ENCODE measurements at places on chromosomes 4 and X.

DNA sequence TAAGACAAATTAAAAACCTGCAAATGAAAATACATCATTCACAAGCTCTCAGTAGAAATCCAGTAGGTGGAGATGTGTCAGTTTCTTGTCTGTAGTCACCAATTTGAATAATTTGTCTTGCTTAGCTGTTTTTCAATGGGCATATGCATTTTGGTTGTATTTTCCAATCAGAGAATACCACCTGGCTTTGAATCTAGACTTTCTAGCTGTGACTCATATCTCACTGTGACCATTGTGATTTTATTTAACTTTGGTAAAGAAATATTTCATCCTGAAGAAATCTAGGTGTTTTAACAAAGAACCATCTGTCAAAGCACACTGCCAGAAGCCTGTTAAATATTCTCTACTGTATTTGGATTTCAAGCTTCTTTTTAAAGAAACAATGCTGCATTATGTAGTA is 1650.6 kb upstream of the IGFBP7 start:
- DNase-seq, result no peak

- no peak for DNase-seq
Measured at GRCh38 chr4:155085843-155086530, 122.4 kb upstream of the NPY2R start.

- no peak for DNase-seq
Measured at GRCh38 chrX:40853816-40854123, 118.4 kb upstream of the MED14 start.

GRCh38 chr4:20109391-20109790 is 142.3 kb upstream of the SLIT2 start:
- DNase-seq, result no peak

DNA sequence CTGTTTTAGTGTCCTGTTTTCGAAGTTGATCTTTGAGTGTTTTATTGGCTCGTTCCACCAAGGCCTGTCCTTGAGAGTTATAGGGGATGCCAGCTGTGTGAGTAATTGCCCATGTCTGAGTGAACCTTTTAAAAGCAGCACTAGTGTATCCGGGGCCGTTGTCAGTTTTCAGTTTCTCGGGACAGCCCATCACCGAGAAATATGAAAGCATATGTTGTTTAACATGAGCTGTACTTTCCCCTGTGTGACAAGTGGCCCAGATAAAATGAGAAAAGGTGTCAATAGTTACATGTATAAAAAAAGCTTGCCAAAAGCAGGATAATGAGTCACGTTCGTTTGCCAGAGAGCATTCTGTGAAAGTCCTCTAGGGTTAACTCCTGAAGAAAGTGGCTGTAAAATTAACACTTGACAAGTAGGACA is 48.6 kb upstream of the RASSF6 start:
- DNase-seq, result no peak

GRCh38 chr4:47210828-47211227 is 179.5 kb downstream of the GABRB1 start:
- no peak for DNase-seq

- DNase-seq, result peak; percentile 17
Measured at GRCh38 chr4:181007751-181008150, 1235.5 kb upstream of the TENM3 start.

DNA sequence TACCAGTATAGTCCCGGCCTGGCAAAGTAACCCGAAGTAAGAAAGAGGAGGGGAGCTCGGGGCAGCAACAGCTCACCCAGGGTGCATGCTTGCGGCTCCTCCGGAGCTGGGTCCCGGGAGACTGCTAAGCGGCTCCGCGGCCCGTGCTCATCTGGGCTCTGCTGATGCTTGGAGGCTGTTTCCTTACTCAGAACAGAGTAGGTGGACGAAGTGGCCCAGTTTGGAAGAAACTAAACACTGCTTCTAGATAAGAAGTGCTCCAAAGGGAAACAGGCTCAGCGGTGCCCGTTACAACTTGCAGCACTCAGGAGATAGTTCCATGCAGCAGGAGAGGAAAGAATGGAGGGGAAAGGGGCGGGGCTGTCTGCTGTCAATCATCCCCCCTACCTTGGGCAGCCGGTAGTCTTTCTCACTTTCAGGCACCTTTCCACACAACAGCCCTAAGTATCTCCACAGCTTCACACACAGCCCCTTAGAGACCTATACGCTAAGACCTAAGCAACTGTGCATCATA is at the start of gene COL4A6:
COL4A6 (minus strand) TSS at position 313 of the 514 bp plus-strand sequence; CDS start at position 87, 226 bp downstream.
- DNase-seq, result no peak

GRCh38 chrX:124098089-124098488 is 136.6 kb downstream of the STAG2 start:
- DNase-seq, result peak; percentile 55

- DNase-seq, result peak; percentile 74
Measured at GRCh38 chrX:44784241-44784640, 59.6 kb upstream of the DUSP21 start.

- peak; percentile 51 for DNase-seq
Measured at GRCh38 chr4:184649971-184650855, 675 bp downstream of the PRIMPOL start.

- no peak for DNase-seq
Measured at GRCh38 chr4:34009951-34010350, 2234.4 kb downstream of the ARAP2 start.

DNA sequence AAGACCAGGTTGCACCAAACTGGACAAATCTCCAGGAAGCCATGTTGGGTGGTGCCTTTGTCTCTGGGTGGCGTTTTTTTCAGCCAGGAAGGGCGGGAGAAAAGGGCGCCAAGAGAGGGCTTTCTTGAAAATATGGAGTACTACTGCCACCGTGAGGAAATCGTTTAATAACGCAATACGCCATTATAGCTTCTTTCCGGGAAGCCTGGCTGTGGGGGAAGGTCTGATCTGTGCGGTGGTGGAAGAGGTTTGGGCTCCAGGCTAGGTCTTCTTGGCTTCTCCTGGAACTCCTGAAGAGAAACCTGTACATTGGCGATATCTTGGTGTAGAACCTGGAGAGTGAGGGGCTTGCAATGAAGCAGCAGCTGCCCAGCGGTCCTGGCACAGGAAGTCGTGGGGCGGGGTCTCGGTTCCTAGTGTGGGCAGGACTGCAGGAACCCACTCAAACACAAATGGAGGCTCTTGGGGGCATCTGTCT is 202.7 kb downstream of the OR13H1 start:
- peak; percentile 83 for DNase-seq

- DNase-seq, result peak; percentile 76
Measured at GRCh38 chr4:169485791-169486742, 126.3 kb downstream of the NEK1 start.

- no peak for DNase-seq
Measured at GRCh38 chrX:94123062-94123461, 449.1 kb downstream of the FAM133A start.

- no peak for DNase-seq
Measured at GRCh38 chr4:39068907-39069306, 6.9 kb downstream of the KLHL5 start.

DNA sequence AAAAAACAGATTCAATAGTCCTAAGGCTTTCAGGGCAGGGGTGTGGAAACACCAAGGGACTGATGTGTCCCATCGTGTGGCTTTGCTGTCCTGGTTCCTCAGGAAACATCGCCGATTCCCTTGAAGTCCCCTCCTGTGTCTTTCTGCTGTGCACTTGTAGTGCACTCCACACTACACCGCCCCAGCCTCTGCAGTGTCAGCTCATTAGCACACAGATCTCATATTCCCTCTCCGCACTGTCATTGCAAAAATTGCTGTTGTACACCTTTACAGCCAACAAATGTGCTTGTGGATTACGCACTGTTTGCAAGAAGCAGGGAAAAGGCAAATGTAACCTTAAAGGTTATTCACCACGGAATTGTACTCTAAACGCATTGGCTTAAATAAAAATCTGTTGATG is 5.3 kb downstream of the GRIA3 start:
- DNase-seq, result no peak

DNA sequence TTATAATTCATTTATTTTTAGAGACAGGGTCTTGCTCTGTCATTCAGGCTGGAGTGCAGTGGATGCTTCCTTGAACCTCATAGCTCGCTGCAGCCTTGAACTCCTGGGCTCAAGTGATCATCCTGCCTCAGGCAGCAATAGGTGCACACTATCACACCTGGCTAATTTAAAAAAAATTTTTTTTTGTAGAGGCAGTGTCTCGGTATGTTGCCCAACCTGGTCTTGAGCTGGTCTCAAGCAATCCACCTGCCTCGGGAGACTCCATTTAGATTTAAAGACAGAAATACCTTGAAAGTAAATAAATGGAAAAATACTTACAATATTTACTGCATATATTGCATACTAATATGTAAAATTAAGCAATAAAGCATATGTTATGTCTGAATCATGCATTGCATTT is 40.3 kb upstream of the MAB21L2 start:
- DNase-seq, result no peak

DNA sequence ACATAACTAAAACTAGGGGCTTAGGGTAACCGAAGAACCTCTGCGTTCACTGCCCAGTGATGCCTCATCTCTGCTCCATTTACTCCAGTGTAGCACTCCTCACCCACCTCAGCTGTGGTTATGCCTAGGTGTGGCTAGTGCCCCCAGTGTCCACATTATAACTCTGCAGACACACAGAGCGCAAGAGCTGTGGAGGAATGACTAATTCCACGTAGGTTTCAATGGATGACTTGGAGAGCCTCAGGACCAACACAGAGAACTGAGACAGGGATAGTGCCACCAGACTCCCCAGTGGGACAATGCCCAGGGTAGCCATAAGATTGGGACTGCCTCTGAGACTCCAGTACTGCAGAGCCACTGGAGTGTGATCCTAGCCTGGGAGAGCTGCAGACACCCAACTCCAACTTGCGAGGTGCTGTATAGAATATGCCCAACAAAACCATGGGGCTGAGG is 542.4 kb upstream of the DIPK2B start:
- DNase-seq, result peak; percentile 25

DNA sequence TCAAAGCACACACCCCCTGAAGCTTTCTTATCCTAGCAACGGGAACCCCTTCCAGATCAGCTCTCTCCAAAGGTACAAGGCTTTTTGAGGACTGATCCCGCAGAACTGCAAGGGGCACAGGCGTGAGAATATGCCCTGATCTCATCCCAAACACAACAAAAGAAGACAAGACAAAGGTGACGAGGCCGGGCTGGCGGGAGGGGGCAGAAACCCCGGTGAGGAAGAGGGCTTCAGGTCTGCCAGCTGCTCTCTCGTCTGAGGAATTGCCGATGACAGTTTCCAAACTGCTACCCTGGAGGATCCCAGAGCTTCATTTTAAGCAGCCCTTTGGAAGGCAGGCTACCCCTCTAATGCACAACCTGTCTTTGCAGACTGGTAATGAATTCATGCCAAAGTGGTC is 3.4 kb downstream of the HCFC1 start:
- no peak for DNase-seq

DNA sequence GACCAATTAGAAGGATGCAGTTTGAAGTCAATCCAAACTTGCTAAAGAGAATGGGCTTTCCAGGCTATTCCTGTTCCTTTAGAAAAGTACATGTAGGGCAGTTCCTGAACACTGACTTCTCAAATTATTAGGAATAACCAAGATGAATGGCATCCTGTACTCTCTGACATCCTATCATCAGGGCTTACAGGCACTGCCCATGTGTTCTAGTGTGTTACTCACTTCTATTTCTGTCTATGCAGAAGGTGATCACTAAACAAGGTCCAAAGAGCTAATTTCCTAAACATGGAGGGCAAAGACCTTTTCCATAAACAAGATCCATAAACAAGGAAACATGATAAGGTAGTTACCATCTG is 53.6 kb downstream of the AWAT2 start:
- DNase-seq, result no peak

GRCh38 chr4:181835348-181835747 is 407.9 kb upstream of the TENM3 start:
- no peak for DNase-seq

DNA sequence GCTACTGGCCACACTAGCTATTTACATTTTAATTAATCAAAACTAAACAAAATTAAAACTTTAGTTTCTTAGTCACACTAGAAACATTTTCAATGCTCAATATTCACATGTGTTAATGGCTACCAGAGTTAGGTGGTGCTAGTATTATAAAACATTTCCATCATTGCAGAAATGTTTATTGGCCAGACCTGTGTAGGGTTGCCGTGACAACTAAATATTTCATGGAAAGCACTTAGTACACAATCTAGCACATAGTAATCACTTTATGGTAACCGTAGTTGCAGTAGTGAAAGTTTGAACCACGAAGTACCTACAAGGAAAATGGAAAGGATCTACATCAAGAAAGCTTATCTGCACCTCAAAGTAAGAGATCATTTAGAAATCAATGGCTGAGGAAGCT is 95.9 kb downstream of the HS6ST2 start:
- DNase-seq, result no peak

DNA sequence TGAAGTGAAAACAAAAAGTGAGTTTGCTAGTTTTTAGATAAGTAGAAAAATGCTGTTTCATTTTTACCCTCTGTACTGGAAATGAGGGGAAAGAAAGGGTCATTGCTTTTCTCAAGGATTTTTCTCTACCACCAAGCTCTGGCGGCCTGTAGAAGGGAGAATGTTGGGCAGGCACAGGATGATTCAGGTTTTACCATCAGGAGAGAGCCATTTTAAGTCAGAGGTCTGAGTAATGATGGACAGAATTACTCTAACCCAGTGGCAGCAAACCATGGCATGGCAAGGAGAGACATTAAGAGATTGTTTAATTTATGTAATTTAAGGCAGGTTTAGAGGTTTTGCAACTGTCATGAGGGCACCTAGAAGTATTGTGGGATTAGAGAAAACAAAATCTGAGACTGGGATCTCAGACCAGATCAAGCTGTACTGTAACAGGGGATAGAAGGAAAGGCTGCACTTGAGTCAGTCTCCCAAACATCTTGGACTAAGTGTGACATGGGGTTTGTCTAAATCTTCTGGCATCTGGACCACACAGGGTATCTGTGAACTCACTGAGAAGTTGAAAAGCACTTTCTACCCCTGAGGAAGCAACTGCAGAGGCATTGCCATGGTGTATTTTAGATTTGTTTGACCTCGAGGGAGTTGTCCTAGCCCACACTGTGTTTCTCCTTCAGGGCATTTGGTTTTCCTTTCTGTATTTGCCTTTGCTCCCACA is 81.6 kb downstream of the BANK1 start:
- no peak for DNase-seq

DNA sequence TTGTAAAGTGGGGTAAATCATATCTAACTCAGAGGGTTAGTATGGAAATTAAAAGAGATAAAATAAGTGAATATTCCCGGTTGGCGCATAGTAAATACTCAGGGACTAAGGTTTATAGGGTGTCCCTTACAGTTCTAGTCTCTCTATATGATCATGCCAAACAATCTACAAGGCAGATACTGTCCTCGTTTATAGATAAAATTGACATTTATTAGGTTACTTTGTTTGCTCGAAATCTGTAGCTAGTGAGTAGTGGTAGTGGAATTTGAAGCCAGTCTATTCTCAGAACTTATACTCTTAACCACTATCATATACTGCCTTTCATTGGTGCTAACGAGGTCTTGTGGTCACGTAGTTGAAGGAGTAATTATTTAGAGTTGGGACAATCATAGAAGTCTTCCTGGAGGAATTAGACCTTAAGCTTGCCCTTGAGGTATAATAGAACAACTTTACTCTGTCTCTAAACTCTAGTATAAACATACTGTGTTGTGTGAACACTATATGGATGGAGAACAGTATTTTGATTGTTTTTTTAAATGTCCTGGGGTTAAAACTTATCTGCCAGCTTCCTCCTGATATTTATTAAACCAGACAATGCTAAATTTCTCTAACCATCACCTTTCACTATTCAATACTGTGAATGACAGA is 324.0 kb downstream of the STIM2 start:
- no peak for DNase-seq

All from A673 (cell line).